ENCODE measurements at places on chromosomes 12 and 14.

DNA sequence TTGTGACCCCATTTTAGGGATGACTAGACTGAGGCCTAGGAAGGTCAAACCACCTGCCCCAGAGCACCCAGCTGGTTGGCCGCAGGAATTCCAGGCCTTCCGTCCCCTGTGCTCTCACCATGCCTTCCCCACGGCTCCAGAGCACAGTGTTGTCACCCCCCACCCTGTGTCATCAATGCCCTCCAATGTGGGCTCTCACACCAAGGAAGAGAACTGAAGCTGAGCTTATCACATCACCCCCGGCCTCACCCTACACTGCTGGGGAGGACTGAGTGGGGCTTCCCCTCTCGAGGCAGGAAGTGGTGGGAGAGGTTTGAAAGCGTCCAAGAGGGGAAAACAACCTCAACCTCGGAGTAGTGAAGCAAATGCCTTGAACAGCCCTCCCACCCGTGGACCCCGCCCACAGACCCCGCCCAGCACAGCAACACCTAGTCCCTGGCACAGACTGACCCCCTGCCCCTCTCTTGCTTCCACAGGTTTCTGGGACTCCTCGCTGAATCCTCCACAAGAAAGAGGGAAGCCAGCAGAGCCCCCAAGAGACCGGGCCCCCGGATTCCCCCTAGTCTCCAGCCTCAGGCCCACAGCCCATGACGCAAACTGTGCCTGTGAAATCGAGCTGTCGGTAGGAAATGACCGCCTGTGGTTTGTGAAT is 97.2 kb downstream of the LGMN start:
- H3K4me1 ChIP-seq = no peaks in the 10 kb centered on the region
- peak overlapping the region; percentile 87 for H3K27ac ChIP-seq
- peak overlapping the region; percentile 20 for H3K4me3 ChIP-seq
- no peaks in the 10 kb centered on the region for H3K36me3 ChIP-seq
- no peak for DNase-seq

DNA sequence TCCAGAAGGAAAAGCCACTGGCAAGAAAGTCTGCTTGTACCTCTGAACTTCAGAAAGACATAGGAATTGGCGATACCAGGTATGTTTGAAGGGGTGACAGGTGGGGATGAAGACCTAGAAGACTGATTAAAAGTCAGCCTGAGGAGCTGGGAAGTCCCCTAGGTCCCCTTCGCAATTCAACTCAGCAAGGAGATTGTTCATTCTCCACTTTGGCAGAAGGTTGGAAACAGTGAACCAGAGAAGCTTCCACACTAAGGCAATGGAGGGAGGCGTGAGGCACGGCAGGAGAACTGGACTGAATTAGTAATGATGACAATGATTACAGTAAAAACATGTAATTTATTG is 240.3 kb upstream of the TMPO start:
- H3K27ac ChIP-seq = no peak overlapping the region
- H3K27me3 ChIP-seq = no peaks in the 10 kb centered on the region
- no peak for DNase-seq
- H3K4me1 ChIP-seq = no peaks in the 10 kb centered on the region
- no peak overlapping the region for H3K4me3 ChIP-seq

- no peaks in the 10 kb centered on the region for H3K36me3 ChIP-seq
- no peaks in the 10 kb centered on the region for H3K4me1 ChIP-seq
- no peak for DNase-seq
Observed at GRCh38 chr12:94649349-94650142, 811 bp downstream of the TMCC3 start.

- H3K27me3 ChIP-seq = no peaks in the 10 kb centered on the region
- no peak for DNase-seq
- H3K27ac ChIP-seq = no peak overlapping the region
- H3K4me3 ChIP-seq = no peak overlapping the region
- peaks cover 14% of the 10 kb centered on the region for H3K4me1 ChIP-seq
Observed at GRCh38 chr12:3113671-3114325, 36.6 kb downstream of the TSPAN9 start.

DNA sequence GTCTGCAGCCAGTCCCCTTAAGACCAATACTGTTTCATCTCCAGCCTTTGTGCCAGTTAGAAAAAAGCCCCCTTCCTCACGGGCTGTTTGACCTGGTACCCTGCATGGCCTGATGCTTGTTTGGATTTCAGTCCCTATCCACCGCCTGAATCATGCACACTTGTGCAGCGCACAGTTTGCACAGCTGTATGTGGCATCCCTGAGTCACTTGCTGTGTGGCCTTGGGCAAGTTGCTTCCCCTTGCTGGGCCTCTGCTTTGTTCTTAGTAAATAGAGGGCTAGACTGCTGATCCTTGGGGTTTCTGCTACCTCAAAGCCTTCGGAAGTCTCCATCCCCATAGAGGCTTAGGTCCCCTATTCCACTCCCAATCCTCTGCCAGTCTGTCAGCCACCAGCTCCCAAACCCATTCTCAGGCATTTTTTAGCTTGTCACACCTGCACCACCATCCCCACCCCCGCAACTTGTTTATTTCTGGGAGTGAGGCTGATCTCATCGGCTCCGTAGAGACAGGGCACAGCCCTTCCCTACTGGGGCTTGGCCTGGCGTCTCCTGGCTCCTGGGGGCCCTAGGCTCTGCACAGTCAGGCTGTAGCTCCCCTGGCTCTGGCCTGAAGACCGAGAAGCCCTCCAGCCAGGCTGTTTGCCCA is 8.8 kb downstream of the KRT80 start:
- peak overlapping the region; percentile 77 for H3K27ac ChIP-seq
- no peak for DNase-seq
- H3K36me3 ChIP-seq = no peaks in the 10 kb centered on the region
- H3K27me3 ChIP-seq = no peaks in the 10 kb centered on the region

- H3K36me3 ChIP-seq = no peaks in the 10 kb centered on the region
- no peaks in the 10 kb centered on the region for H3K27me3 ChIP-seq
- peak overlapping the region; percentile 93 for H3K27ac ChIP-seq
- H3K4me3 ChIP-seq = no peak overlapping the region
- no peaks in the 10 kb centered on the region for H3K4me1 ChIP-seq
- DNase-seq = no peak
Observed at GRCh38 chr12:6915789-6916285, 1.5 kb downstream of the ENO2 start.

- H3K36me3 ChIP-seq = no peaks in the 10 kb centered on the region
- DNase-seq = no peak
- H3K27ac ChIP-seq = no peak overlapping the region
- no peaks in the 10 kb centered on the region for H3K4me1 ChIP-seq
- H3K4me3 ChIP-seq = no peak overlapping the region
- no peaks in the 10 kb centered on the region for H3K27me3 ChIP-seq
Observed at GRCh38 chr14:80291101-80291500, 79.8 kb upstream of the DIO2 start.

DNA sequence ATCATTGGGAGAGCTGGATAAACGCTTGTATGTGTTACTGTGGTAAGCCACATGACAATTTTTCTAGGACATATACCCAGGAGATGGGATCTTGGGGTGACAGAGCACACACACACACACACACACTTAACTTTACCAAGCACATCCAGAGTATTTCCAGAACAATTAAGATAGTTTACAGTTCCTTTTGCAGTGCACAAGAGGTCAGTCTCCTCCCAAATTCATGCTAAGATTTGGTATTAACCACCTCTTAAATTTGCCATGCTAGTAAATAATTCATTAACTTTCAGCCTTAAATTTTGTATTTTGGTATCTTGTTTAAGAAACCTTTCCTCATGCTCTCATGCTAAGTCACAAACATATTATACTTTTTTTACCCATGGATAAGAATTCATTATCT is 33.9 kb upstream of the LIMA1 start:
- H3K4me1 ChIP-seq = no peaks in the 10 kb centered on the region
- no peaks in the 10 kb centered on the region for H3K36me3 ChIP-seq
- H3K27ac ChIP-seq = no peak overlapping the region

DNA sequence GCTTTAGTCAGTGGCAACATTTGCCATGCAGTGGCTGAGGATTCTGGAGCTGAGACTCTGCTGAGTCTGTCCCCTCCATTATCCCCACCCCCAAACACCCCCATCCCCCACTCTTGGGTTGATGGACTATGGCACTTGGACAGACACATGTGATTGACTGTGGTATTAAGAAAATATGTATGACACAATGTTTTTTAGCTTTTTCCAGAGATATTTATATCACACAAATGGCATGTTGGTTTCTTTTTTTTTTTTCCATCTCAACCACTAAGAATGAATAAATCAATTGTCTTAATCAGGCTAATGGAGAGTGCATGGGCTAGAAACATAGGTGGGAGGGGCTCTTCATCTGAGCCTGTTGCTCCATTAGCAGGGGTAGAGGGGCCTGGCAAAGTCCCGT is 30.7 kb upstream of the MAP1LC3B2 start:
- no peaks in the 10 kb centered on the region for H3K27me3 ChIP-seq
- peaks cover 7% of the 10 kb centered on the region for H3K4me1 ChIP-seq
- no peak overlapping the region for H3K4me3 ChIP-seq
- DNase-seq = no peak
- H3K27ac ChIP-seq = peak overlapping the region; percentile 80

- no peak overlapping the region for H3K27ac ChIP-seq
- no peaks in the 10 kb centered on the region for H3K27me3 ChIP-seq
- no peaks in the 10 kb centered on the region for H3K36me3 ChIP-seq
- no peak for DNase-seq
- no peaks in the 10 kb centered on the region for H3K4me1 ChIP-seq
- H3K4me3 ChIP-seq = no peak overlapping the region
Observed at GRCh38 chr14:102708494-102708893, 68.8 kb upstream of the TRAF3 start.

GRCh38 chr12:131204416-131205274 is 250.9 kb downstream of the ADGRD1 start:
- peak; percentile 10 for DNase-seq
- no peaks in the 10 kb centered on the region for H3K36me3 ChIP-seq
- H3K4me3 ChIP-seq = no peak overlapping the region
- no peak overlapping the region for H3K27ac ChIP-seq
- peaks cover 34% of the 10 kb centered on the region for H3K27me3 ChIP-seq

Measured in breast epithelium (tissue), 4 donors.